ENCODE measurements at places on chromosomes 1 and 21. TPM values are rescaled to one million over a fixed set of nuclear protein-coding genes. Genes with fewer than 3 reads are reported as not detected.

The FAM72B gene
- total RNA-seq = 12.0 TPM

The COL16A1 gene
- total RNA-seq = 5.3 TPM

The CLCA4 gene
- total RNA-seq = not detected

The FAM43B gene
- 1.7 TPM for total RNA-seq

The DCDC2B gene
- not detected for total RNA-seq

The GOLT1A gene
- total RNA-seq = 0.51 TPM

The PDE4DIP gene
- total RNA-seq = 9.4 TPM

The CBR3 gene
- total RNA-seq = 0.38 TPM

All from endothelial cell (in vitro differentiated cells).